ENCODE measurements at places on chromosomes 5 and 9.

DNA sequence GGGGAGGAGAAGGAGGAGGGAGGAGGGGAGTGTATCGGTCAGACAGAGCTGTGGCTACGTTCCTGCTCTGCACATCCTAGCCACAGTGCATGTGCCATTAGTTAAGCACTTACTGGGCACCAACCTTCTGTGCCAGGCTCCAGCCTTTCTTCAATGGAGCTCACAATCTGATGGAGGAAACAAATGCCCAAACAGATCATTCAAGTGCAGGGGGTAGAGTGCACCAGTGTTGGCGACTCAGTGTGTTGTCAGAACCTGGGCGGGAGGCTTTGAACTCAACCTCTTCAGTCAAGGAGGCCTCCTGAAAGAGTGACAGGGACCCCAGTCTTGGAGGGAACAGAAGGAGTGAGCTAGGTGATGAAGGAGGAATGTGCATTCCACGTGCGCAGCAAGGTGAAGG lies 51.9 kb upstream of the SHB start:
- no peak for DNase-seq

- DNase-seq = no peak
Measured at GRCh38 chr5:80068775-80069174, 33.6 kb downstream of the THBS4 start.

- DNase-seq = no peak
Measured at GRCh38 chr5:113376640-113377039, 58.1 kb downstream of the TSSK1B start.

- no peak for DNase-seq
Measured at GRCh38 chr5:67176936-67177335, 19.7 kb downstream of the CD180 start.

DNA sequence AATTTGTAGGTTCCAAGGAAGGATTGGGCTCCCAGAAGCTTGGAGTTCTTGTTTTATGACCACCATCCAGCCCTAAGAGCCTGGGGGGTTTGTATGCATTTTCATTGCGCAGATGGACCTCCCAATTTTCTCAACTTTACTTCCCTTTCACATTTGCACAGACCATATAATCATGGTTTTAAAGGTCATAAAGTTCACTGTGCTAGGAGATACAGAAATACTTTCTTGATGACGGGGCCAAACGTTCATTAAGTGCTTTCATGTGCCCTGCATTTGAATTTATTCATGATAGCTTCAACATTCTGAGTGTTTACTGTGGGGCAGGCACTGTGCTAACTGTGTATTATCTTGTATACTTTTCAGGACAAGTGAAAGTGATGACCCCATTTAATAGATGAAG lies 51.5 kb downstream of the WWC1 start:
- no peak for DNase-seq

DNA sequence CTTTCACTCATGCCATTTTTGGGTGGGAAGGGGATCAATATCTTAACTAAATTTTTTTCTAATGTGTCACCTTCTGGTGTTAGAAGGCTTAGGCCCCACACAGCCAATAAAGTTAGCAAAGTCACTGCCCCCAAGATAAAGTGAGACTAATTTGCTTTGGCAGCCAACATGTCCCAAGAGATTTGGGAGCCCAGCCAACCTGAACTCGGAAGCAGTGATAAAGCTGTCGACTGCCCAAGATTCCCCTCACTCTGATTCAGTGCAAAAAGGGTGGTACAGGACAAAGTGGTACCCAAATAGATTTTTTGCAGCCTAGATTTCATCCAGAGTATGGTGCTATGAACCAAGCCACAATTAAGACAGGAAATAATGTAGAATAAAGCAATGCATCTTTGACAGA lies 572.5 kb upstream of the ARRDC3 start:
- no peak for DNase-seq

GRCh38 chr9:121566481-121567465 lies 67.1 kb upstream of the GGTA1 start:
- DNase-seq = no peak

DNA sequence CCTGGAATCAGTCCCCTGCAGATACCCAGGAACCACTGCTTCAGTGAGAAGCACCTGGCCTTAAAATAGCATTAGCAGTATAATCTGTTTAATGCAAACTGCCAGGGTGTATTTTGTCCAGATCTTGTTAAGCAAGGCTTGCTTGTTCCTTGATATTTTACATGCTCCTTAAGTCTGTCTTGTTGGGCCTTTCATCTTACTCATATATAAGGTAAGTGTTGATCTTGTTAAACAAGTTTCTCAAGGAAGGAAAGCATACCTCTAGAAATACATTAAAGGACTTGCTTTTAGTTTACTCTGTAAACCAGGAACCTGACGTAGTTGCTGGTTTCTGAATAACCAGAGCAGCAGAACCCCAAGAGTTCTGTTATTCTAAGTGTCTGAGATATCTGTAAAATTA lies 13.7 kb downstream of the HSPA4 start:
- no peak for DNase-seq

GRCh38 chr9:120851449-120851848 lies 8.7 kb upstream of the PSMD5 start:
- DNase-seq = no peak

- no peak for DNase-seq
Measured at GRCh38 chr5:58490402-58491050, 709 bp upstream of the GAPT start.

DNA sequence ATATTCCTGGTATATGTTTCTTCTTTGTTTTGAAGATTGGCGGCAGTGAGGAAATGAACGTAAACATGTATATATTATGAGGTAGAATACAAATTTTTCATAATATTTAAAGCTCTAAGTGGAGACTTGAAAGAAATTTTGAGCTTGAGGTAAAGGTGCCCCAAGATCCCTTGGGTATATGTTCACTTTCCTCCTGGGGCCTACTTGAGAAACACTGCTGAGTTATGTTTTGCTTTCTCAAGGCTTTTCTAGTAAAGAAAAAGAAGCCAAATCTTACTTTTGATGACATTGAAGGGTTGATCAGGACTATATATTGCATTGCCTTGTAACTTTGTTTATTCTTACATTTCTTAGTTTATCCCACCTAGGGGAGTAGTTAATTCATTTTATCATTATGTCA lies 30.7 kb downstream of the AP3S1 start:
- no peak for DNase-seq

GRCh38 chr5:112551419-112552032 lies 132.4 kb upstream of the EPB41L4A start:
- DNase-seq = no peak

Data from T1000 (cell line).